ENCODE measurements at places on chromosomes 6 and 20.

DNA sequence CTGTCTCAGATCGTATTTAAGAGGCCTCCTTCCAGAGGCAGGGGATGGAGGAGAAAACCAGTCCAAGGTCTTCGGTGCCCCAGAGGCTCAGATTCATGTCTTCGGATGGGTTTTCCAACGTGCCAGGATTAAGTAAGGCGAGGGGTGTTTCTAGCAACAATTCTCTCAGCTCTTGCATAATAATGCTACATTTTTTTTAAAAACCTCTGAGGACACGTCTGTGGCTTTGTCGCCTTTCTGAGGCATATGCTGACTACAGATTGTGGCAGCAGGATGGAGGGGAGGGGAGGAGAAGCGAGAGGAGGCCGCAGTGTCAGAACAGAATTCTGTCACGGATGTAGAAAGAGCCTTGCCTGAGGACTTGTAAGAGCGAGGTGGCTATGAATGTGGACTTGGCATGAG lies 17.7 kb upstream of the CCDC167 start:
- no peak overlapping the region for H3K27ac ChIP-seq
- no peaks in the 10 kb centered on the region for H3K36me3 ChIP-seq
- H3K4me3 ChIP-seq = no peak overlapping the region
- peak; percentile 15 for DNase-seq

DNA sequence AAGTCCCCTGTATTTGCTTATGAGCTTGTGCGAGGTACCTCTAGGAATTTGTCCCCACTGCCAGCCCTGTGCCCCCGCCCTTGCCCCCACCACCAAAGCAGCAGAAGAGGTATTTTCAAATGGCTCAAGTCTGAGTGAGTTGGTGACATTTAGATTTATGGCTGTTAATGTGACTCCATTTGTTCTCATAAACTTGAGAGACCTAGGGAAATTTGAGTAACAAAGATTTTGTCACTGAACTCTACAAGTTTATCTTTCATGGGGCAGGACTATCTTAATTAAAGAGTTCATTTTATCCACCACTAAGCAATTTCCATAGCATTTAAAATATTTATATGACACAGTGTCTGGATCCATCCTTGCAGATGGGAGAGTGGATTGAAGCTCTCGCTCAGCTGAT lies 108.5 kb downstream of the PRND start:
- no peak overlapping the region for H3K27ac ChIP-seq
- no peaks in the 10 kb centered on the region for H3K27me3 ChIP-seq
- DNase-seq = no peak
- H3K4me1 ChIP-seq = no peaks in the 10 kb centered on the region
- H3K36me3 ChIP-seq = no peaks in the 10 kb centered on the region

DNA sequence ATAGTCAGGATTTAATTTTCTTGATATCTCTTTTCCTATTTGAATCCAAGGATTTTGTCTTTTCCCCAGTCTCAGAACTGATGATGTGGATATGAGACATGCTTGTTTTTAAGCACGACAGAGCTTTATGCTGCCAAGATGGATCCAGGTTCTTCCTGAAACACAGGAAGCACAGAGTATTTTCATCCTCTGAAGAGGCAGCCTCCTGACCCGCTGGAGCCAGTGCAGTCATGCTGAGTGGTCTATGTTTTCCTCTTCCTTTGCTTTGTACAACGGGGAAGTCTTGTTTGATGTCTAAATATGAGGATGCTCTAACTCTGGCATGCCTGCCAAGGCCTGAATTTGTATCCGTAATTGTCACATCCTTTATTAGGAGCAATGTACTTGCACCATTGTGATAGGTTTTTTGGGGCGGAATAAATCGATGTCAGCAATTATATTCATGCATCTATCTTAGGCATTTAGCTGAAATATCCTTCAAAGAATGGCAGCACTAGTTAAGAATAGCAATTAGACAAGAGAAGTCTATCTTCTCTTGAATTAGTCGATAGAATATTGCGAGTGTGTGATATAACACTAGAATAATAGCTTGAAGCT lies 407.1 kb upstream of the JAG1 start:
- no peak for DNase-seq
- no peak overlapping the region for H3K4me3 ChIP-seq
- H3K4me1 ChIP-seq = no peaks in the 10 kb centered on the region
- H3K27ac ChIP-seq = no peak overlapping the region
- H3K27me3 ChIP-seq = no peaks in the 10 kb centered on the region
- no peaks in the 10 kb centered on the region for H3K36me3 ChIP-seq

GRCh38 chr6:83113258-83113657 lies 45.8 kb downstream of the DOP1A start:
- no peaks in the 10 kb centered on the region for H3K27me3 ChIP-seq
- H3K36me3 ChIP-seq = no peaks in the 10 kb centered on the region
- DNase-seq = no peak
- H3K4me1 ChIP-seq = peaks cover 15% of the 10 kb centered on the region
- H3K27ac ChIP-seq = no peak overlapping the region

DNA sequence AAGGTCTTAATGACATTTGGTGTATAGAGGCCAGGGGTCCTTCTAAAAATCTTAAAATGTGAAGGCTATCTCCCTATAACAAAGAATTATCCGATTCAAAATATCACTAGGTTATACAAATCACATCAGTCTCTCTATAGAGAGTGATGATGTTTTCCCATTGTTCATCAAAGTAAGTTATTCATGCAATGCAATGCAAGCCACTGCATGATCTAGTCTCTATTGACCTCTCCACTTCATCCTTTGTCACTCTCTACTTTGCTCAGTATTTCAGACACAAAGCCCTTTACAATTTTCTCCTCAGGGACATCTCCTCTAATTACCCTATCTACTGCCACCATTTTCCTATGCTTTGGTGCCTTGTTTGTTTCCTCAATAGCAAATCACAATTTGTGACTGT lies 628.0 kb downstream of the HTR1B start:
- no peak for DNase-seq
- H3K4me1 ChIP-seq = no peaks in the 10 kb centered on the region
- H3K36me3 ChIP-seq = no peaks in the 10 kb centered on the region

DNA sequence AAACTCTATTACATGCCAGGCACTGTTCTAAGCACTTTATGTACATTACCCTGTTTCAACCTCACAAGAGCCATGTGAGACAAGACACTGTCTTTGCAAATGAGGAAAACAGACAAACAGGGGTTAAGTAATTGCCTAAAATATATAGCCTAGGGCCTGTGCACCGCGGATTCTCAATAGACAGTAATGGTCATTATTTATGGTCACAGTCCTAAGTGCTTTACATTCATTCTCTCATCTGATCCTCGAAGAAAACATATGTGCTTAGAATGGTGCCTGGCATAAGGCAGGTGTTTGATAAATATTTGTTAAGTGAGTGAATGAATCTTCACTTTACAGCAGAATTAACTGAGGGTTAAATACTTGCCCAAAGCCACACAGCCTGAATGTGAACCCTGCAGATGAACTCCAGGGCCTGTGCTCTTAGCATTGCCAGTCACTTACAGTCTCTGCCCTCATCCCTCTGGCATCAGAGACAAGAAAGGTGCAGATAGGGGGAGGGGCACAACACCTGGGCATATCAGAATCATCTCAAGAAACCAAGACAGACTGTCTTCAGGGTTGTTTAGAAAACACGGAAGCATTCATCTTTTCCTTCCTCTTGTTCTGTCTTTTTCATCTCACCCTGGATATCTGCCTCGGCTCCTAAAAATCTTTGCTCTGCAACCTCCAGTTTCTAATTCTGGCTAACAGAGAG lies 92.8 kb upstream of the SASH1 start:
- H3K36me3 ChIP-seq = no peaks in the 10 kb centered on the region
- no peaks in the 10 kb centered on the region for H3K4me1 ChIP-seq
- DNase-seq = no peak
- no peak overlapping the region for H3K4me3 ChIP-seq
- H3K27me3 ChIP-seq = no peaks in the 10 kb centered on the region

DNA sequence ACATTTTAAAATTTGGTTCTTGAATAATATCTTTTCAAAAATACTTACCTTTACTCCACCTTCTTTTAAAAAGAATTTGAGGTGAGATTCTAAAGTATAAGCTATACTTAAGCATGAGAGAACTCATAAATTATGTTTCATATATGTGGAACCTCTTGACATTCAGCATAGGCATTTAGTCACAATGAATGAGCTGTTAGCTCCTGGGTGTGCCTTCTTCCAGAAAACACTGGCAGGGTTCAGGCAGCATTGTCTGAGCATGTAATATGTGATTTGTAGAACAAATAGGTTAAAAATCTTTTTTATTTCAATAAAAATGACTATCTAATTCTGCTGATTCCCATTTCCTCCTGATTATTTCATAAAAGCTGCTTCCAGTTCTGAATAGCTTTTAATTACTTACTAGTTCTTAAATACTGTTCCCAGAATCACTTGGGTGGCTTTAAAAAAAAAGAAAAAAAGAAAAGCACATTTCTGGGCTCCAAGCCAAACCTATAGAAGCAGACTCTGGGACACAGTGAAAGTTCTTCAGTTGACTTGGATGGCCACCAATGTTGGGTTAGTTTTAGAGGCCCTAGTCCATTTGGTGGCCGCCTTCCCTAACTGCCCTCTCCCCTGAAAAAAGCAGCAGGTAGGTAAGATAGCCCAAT lies 20.2 kb downstream of the RNF8 start:
- DNase-seq = no peak
- H3K4me1 ChIP-seq = no peaks in the 10 kb centered on the region
- no peak overlapping the region for H3K4me3 ChIP-seq
- no peak overlapping the region for H3K27ac ChIP-seq

DNA sequence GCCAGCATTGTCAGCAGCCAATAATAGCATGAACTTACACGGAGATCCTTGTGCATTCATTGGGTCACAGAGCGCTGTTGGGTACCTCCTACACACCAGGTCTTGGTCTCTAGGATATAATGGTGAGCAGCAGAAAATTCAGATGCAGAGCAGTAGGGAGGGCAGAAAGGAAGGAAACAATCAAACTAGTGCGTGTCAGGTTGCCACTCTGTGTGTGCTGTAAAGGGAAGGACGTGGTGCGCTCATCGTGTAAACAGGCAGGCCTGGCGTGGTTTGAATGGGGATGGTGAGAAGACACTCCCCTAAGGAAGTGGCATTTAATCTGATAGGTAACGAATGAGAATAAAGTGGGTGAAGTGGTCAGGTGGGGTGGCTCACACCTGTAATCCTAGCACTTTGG lies 336.4 kb downstream of the CDH26 start:
- H3K4me1 ChIP-seq = no peaks in the 10 kb centered on the region
- H3K27me3 ChIP-seq = no peaks in the 10 kb centered on the region
- no peaks in the 10 kb centered on the region for H3K36me3 ChIP-seq
- no peak overlapping the region for H3K27ac ChIP-seq
- DNase-seq = no peak

DNA sequence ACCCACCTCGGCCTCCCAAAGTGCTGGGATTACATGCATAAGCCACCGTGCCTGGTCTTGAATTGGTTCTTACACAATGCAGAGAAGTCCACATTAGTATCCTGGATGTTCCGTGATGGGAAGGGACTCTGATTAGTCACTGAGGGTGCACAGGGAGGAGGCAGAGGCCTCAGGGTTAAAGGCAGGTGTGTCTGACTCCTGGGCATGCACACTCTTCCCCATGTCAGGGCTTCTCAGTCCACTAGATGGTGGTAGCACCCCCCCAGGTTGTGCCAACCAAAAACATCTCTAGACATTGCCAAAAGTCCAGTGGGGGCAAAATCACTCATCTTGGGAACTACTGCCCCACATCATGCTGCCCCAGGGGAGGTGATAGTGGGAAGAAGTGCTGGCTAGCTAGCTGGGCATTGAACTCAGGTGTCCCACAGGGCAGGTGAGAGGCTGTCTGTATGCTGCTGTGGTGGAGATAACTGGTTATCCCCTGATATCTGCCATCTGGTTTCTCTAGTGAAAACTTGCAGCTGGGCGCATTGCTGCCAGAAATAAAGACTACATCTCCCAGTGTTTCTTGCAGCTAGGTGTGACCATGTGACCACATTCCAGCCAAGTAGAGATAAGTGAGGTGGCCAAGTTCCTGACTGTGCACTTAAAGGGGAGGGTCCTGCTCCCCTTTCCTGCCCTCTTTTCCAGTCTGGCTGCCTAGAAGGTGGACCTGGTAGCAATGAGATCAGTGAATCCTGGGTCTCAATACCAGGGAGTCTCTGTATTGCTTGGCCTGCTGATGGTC lies 8.4 kb upstream of the NSFL1C start:
- DNase-seq = peak; percentile 39
- H3K27ac ChIP-seq = no peak overlapping the region
- 0 out of 2 replicates have a peak, but pooled peaks cover under 1% of the 10 kb centered on the region for H3K4me1 ChIP-seq
- no peak overlapping the region for H3K4me3 ChIP-seq
- no peaks in the 10 kb centered on the region for H3K27me3 ChIP-seq
- H3K36me3 ChIP-seq = no peaks in the 10 kb centered on the region

DNA sequence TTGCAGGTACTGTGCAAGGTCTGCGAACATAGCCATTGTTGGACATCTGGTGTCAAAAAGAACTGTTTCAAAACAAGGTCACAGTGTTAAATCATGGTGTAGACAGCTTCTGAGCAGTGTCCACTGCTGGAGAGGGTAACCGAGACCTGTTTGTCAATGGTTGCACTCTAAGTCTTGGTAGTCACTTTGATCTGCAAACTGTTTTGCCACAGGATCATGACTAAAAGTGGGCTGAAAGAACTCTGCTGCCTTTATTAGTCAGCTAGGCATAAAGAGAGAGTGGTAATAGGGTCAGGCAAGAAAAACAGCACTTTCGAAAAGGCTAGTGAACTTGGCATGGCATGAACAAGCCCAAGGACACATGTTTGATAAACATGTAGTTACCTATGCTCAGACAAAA lies 552.3 kb upstream of the CITED2 start:
- H3K4me1 ChIP-seq = no peaks in the 10 kb centered on the region
- no peak for DNase-seq
- no peaks in the 10 kb centered on the region for H3K36me3 ChIP-seq
- no peak overlapping the region for H3K27ac ChIP-seq

DNA sequence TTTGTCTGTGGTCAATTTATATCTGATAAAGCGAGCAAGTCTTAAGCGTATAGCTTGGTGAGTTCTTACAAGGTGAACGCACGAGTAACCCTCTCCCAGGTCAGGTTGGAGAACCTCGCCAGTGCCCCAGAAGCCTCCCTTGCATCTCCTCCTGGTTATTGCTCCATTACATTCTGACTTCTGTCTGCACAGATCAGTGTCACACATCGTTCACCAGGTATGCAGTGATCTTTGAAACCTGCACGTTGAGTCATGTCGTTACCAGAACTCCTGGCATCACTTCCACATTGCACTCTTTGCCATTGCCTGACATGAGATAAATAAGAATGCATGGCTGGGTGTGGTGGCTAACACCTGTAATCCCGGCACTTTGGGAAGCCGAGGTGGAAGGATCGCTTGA lies 44.2 kb downstream of the AKAP12 start:
- H3K4me1 ChIP-seq = no peaks in the 10 kb centered on the region
- no peaks in the 10 kb centered on the region for H3K36me3 ChIP-seq
- no peak for DNase-seq

DNA sequence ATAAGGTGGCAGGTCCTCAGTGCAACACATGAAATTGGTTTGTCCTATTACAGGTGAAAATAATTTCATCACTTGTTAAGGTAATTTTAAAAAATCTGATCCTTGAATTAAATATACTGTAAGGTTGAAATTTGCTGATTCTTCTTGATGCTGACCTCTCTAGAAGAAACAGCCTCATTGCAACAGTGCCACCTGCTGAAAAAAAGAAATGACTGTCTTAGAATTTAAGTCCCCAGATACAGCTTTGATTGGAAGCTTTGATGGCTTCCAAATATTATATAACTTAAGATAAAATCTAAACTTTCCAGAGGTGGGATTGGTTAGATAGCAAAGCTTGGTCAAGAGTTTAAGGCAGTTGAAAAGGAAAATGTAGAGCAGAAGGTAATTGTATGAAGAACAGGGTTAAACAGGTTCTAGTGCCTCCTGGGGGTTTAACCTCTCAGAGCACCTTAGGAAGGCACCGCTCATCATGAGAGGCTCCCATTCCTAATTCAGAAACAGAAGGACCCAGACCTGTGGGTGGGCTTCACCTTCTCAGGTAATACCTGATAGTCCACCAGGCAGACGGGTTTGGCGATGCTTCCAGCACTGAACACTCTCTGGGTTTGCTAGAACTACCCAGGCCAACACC lies 401.0 kb downstream of the PAX1 start:
- H3K4me1 ChIP-seq = peaks cover 13% of the 10 kb centered on the region
- peak; percentile 66 for DNase-seq
- no peaks in the 10 kb centered on the region for H3K27me3 ChIP-seq
